ENCODE measurements at places on chromosomes 1 and 21. TPM values are rescaled to one million over a fixed set of nuclear protein-coding genes. Genes with fewer than 3 reads are reported as not detected.

The RNF11 gene
- polyA plus RNA-seq: 86.9 TPM

The IRF6 gene
- polyA plus RNA-seq: 1.6 TPM

The APOBEC4 gene
- not detected for polyA plus RNA-seq

GRCh38 chr1:226371866-226372490 is 35.9 kb downstream of the PARP1 start:
- H3K27me3 ChIP-seq: no peaks in the 10 kb centered on the region
- H3K4me1 ChIP-seq: peaks cover 4% of the 10 kb centered on the region
- DNase-seq: no peak
- no peak overlapping the region for H3K4me3 ChIP-seq

GRCh38 chr1:63968663-63969440 is 195.0 kb downstream of the ROR1 start:
- no peaks in the 10 kb centered on the region for H3K36me3 ChIP-seq
- H3K27ac ChIP-seq: no peak overlapping the region
- peaks cover 18% of the 10 kb centered on the region for H3K4me1 ChIP-seq

DNA sequence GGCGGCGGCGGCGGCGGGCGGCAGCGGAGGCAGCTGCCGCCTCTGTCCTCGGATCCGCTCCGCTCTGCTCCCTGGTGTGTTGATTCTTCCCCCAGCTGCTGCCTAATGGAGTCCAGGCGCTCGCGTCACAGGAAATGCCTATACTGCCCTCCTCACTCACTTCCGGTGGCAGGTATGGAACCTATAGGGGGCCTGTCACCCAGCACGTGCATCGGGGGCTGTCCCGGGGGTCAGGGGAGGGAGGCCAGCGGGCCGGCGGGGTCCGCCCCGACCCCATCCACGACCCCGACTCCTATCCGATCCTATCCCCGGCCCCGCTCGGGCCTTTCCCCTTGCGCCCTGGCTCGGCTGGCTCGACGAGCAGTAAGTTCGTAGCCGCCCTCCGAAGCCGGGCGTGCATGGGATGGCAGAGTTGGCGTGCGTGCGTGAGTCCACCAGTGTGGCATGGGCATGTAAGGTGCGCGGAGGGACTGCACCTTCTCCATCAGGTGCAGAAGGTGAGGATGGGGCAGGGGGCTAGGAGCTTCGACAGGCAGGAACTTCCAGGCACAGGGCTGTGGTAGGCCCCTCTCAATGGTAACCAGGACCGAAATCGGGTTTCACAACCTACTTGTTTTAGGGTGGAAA is at the start of gene WDR26:
WDR26 (minus strand) TSS at position 107 of the 627 bp plus-strand sequence.
- DNase-seq: peak; percentile 95
- H3K27ac ChIP-seq: peak within 1 kb of the TSS; percentile 85
- peak within 1 kb of the TSS; percentile 99 for H3K4me3 ChIP-seq

- H3K27ac ChIP-seq: no peak overlapping the region
- no peaks in the 10 kb centered on the region for H3K4me1 ChIP-seq
- no peak overlapping the region for H3K4me3 ChIP-seq
These were observed 612.2 kb upstream of the CXADR start for GRCh38 chr21:16900685-16901084.

DNA sequence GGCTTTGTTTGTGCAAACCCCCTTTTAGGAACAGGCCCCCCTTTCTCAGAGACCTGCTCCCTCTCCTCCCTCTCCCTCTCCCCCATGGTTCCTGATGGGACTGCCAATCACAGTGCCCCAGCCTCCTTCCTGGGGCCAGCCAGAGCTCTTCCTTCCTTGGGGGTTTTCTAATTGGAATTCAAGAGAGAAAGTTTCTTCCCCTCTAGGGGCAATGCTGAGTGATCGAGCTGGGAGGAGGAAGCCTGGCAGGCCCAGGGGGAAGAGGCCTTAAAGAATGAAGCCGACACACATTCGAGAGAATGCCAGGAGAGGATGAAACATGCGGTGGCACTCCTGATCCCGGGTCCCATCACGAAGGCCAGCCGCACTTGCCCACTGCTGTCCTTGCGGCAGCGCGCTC is 21.3 kb upstream of the COL16A1 start:
- H3K36me3 ChIP-seq: peaks cover 10% of the 10 kb centered on the region
- peaks cover 6% of the 10 kb centered on the region for H3K4me1 ChIP-seq
- DNase-seq: no peak
- no peaks in the 10 kb centered on the region for H3K27me3 ChIP-seq
- H3K27ac ChIP-seq: no peak overlapping the region

DNA sequence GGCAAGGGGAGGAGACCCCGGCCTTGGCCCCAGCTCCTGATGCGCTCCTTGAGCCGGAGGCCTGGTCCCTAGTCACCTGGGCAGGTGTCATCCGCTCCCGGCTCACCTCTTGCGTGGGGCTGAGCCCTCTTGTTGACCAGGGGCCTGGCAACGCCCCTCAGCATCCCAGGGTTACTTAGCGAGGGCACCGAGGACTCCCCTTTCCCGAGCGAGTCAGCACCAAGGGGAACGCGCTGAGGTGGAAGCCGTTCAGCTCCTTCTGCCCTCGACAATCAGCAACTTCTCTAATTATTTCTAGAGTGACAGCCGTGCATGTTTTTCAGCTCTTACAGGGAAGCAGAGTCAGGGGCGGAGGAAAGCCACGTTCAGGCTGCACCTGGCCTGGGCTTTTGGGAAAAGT is 522 bp downstream of the SLC45A1 start:
- H3K4me3 ChIP-seq: peak overlapping the region; percentile 64
- no peak for DNase-seq
- H3K36me3 ChIP-seq: no peaks in the 10 kb centered on the region
- H3K4me1 ChIP-seq: no peaks in the 10 kb centered on the region

- no peaks in the 10 kb centered on the region for H3K4me1 ChIP-seq
- H3K27ac ChIP-seq: no peak overlapping the region
- H3K36me3 ChIP-seq: no peaks in the 10 kb centered on the region
- H3K27me3 ChIP-seq: no peaks in the 10 kb centered on the region
- DNase-seq: no peak
- H3K4me3 ChIP-seq: no peak overlapping the region
These were observed 131.5 kb downstream of the DNM3 start for GRCh38 chr1:171972846-171973245.

DNA sequence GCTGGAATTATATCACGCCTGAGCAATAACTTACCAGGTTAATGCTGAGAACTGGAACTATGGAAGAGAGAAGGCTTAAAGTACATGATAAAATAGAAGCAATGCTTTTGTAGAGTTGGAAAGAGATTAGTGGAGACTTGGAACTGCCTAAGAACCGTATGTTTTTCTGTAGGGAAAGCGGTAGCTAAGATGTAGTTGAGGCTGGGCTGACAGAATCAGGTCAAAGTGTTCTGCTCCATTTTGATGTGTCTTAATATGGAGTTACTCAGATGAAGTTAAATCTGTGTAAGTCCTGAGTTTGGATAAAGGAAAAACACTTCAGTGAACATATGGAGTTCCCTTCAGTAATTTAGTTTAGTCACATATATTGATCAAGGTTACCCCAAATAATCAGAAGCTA is 860.9 kb upstream of the CXADR start:
- no peaks in the 10 kb centered on the region for H3K4me1 ChIP-seq
- H3K36me3 ChIP-seq: no peaks in the 10 kb centered on the region
- no peak overlapping the region for H3K27ac ChIP-seq
- no peak overlapping the region for H3K4me3 ChIP-seq

DNA sequence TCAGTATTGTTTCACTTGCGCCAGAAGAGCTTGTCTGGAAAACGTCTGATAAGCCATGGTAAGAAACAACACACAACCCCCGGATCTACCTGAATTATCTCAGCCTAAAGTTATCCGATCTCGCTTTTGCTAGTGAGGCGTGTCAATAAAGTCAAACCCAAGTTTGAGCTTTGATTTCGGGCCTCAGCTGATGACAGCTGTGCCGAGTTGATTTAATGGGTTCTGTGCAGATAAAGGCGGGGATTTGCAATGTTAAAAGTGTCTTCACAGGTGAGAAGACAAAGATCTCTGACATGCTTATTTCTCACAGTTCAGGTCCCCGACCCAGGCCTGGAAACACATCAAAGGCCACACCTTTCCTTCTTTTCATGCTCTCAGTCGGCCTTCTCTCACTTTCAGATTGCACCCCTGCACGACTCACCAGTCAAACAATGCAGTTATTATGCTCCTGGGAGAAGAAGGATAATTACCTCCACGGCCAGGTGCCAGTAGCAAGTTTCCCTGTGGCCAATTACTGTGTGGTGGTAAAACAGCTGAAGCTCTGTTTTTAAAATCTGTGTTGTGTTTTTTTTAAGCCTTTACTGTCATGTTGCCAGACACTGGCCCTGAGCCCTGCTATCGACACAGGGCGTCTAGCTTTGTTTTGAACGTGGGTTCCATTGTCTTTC is 245.3 kb upstream of the RUNX1 start:
- no peaks in the 10 kb centered on the region for H3K36me3 ChIP-seq
- no peak overlapping the region for H3K4me3 ChIP-seq
- H3K27me3 ChIP-seq: no peaks in the 10 kb centered on the region
- no peaks in the 10 kb centered on the region for H3K4me1 ChIP-seq
- no peak overlapping the region for H3K27ac ChIP-seq

DNA sequence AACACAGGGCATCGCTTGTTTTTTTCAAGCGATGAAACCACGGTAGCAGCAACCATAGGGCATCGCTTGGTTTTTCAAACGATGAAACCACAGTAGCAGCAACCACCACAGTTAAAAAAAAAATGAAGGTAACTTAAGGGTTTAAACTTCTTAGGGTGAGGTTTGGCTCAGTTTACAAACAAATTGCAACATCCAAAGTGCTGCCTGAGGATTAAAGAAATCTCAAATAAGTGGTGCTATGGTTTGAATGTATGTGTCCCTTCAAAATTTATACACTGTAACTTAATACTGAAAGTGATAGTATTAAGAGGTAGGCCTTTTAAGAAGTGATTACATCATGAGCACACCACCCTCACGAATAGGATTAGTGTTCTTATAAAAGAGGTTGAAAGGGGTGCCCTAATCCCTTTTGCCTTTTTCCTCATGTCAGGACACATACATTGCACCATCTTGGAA is 6.4 kb upstream of the GBP5 start:
- DNase-seq: no peak
- H3K27ac ChIP-seq: no peak overlapping the region
- H3K36me3 ChIP-seq: no peaks in the 10 kb centered on the region
- H3K27me3 ChIP-seq: no peaks in the 10 kb centered on the region
- H3K4me1 ChIP-seq: no peaks in the 10 kb centered on the region
- no peak overlapping the region for H3K4me3 ChIP-seq

DNA sequence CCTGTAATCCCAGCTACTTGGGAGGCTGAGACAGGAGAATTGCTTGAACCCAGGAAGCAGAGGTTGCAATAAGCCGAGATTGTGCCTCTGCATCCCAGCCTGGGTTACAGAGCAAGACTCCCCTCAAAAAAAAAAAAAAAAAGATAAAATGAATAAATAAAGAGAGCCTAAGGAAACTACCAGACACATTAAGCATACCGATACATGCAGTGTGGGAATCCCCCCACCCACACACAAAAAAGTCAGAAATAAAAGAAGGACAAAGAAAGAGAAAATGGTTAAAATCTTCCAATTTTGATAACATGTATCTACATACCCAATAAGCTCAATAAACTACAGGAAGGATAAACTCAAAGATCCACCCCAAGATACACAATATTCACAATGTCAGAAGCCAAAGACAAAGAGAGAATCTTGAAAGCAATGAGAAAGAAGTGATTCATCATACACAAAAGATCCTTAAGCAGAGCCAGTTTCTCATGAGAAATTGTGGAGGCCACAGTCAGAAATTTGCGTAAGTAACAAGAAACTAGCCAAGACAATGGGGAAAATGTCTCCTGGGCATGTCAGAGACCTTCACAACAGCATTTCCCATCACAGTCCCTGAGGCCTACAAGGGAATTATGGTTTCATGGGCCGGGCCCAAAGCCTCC is 1197.0 kb downstream of the AMY1C start:
- no peak for DNase-seq
- H3K27ac ChIP-seq: no peak overlapping the region
- H3K4me1 ChIP-seq: no peaks in the 10 kb centered on the region
- no peak overlapping the region for H3K4me3 ChIP-seq

- no peaks in the 10 kb centered on the region for H3K36me3 ChIP-seq
- no peaks in the 10 kb centered on the region for H3K27me3 ChIP-seq
- no peak overlapping the region for H3K4me3 ChIP-seq
- H3K4me1 ChIP-seq: no peaks in the 10 kb centered on the region
- no peak for DNase-seq
These were observed 1502.5 kb downstream of the KCNT2 start for GRCh38 chr1:195105773-195106172.

DNA sequence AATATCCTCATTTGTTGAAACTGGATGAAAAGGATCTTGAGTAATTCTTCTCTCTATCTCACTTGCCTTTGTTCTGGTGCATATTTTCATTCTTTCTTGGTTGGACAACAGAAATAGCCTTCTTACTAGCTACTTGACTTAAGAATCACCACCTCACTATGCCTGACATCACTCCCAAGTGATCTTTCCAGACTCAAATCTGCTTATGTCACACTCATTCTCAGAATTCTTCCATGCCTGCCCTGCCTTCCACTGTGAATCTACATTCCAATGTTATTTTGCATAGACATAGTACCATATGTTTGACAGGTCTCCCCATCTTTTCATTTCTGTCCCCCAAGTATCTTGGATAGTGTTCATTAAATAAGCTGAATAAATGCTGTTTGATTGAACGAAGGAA is 78.5 kb upstream of the DPYD start:
- DNase-seq: no peak
- no peaks in the 10 kb centered on the region for H3K36me3 ChIP-seq
- no peaks in the 10 kb centered on the region for H3K4me1 ChIP-seq
- H3K27ac ChIP-seq: no peak overlapping the region

GRCh38 chr1:210597555-210598134 is 268.9 kb downstream of the HHAT start:
- H3K27me3 ChIP-seq: no peaks in the 10 kb centered on the region
- H3K27ac ChIP-seq: peak overlapping the region; percentile 98
- peaks cover 11% of the 10 kb centered on the region for H3K4me1 ChIP-seq
- no peak for DNase-seq
- no peak overlapping the region for H3K4me3 ChIP-seq

DNA sequence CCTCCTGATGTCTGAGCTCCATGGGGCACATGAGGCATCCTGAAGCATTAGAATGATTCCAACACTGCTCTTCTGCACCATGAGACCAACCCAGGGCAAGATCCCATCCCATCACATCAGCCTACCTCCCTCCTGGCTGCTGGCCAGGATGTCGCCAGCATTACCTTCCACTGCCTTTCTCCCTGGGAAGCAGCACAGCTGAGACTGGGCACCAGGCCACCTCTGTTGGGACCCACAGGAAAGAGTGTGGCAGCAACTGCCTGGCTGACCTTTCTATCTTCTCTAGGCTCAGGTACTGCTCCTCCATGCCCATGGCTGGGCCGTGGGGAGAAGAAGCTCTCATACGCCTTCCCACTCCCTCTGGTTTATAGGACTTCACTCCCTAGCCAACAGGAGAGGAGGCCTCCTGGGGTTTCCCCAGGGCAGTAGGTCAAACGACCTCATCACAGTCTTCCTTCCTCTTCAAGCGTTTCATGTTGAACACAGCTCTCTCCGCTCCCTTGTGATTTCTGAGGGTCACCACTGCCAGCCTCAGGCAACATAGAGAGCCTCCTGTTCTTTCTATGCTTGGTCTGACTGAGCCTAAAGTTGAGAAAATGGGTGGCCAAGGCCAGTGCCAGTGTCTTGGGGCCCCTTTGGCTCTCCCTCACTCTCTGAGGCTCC is 11.1 kb upstream of the RASSF5 start:
- H3K27me3 ChIP-seq: no peaks in the 10 kb centered on the region
- H3K36me3 ChIP-seq: no peaks in the 10 kb centered on the region
- no peak overlapping the region for H3K27ac ChIP-seq
